ENCODE measurements at places on chromosomes 12 and 14. TPM values are rescaled to one million over a fixed set of nuclear protein-coding genes. Genes with fewer than 3 reads are reported as not detected.
A peak's percentile ranks its signal among the peaks of the same experiment; 100 is the strongest.

COX8C gene
- total RNA-seq: not detected

LRTM2 gene
- not detected for total RNA-seq

B4GALNT3 gene
- total RNA-seq: 1.4 TPM

VRTN gene
- not detected for total RNA-seq

AKAP5 gene
- 0.12 TPM for total RNA-seq

GPX2 gene
- total RNA-seq: not detected

UBE3B gene
- 33.4 TPM for total RNA-seq

GALNT16 gene
- total RNA-seq: 22.7 TPM

AHNAK2 gene
- total RNA-seq: 35.9 TPM

LMNTD1 gene
- 0.15 TPM for total RNA-seq

BHLHE41 gene
- total RNA-seq: 0.98 TPM

PFDN5 gene
- total RNA-seq: 346 TPM

PSMB5 gene
- total RNA-seq: 191 TPM

STYK1 gene
- total RNA-seq: 0.89 TPM

KIF21A gene
- 83.2 TPM for total RNA-seq

- DNase-seq: peak; percentile 18
These were observed 92.8 kb downstream of the SCN8A start for GRCh38 chr12:51683763-51684357.

DNA sequence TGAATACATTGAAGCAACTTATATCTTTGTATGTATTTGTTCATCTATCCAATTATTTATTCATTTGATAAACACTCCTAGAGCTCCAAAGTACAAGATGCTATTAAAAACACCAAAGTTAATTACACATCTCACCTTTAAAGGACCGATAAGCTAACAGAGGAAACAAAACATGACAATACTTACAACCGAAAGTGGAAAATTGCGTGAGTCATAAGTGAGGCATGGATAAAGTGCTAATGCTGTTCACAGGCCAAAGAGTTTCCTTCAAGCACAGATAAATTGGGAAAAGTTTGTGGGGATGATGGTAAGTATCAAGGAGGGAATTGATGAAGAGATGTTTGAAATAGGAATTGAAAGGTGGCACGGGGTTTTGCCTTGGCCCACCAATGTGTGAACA is 172.8 kb upstream of the KITLG start:
- no peak for DNase-seq

GRCh38 chr12:118119449-118119879 is 15.7 kb upstream of the VSIG10 start:
- no peak for DNase-seq

GRCh38 chr14:29858299-29858698 is 69.3 kb downstream of the PRKD1 start:
- DNase-seq: no peak

GRCh38 chr12:24562771-24563431 is 386.0 kb downstream of the BCAT1 start:
- DNase-seq: no peak

DNA sequence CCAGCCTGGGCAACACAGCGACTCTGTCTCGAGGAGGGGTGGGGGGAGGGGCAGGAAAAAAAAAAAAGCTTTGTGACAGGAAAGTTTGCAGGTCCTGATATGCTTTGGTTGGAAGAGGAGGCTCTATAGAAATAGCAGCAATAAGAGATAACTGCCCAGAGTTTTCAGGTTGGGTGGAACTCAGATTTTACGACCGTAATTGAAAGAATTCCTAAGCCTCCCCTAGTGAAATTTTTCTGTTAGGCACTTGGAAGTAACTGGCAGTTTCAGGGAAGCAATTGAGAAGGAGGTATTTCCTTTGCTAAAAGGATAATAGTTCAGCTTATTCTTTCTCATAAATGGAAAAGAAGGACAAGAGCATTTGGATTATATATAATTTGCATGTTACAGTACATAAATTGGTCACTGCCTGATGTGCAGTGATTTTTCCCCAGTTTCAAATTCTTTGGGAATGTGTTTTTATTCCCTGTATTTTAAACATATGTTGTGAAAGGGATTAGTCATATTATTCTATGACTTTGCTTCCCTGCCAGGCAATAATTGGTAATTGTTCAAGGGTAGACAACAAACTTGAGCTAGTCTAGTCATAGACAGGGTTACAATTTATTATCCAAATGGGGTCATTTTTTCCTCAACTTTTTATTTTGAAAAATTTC is 452.8 kb downstream of the AEBP2 start:
- no peak for DNase-seq

DNA sequence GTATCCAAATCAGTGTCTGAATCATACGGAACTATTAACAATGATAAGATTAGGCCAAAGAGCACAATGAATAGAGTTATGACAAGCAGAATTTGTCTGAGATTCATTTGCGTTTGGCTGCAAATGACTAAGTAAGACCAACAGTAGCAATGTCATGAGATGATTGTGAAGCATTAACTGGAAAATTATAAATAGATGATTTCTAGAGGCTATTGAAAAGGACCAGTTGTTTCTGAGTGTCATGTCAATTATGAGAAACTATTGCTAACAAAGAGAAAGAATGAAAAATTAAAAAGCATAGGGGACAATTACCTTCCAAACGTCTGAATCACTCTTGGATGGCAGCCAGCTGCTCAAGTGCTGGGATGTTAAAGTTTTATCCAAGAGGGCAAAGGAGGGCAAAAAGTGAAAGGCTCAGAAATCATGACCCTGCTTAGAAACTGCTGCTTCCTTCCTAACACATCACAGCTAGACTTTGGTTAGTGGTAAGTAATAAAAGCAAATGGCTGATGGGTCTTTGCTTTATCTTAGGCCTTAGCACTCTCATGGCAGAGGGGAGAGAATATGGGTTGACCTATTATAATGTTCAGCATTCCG is 89.0 kb downstream of the AKAP6 start:
- DNase-seq: peak; percentile 21

DNA sequence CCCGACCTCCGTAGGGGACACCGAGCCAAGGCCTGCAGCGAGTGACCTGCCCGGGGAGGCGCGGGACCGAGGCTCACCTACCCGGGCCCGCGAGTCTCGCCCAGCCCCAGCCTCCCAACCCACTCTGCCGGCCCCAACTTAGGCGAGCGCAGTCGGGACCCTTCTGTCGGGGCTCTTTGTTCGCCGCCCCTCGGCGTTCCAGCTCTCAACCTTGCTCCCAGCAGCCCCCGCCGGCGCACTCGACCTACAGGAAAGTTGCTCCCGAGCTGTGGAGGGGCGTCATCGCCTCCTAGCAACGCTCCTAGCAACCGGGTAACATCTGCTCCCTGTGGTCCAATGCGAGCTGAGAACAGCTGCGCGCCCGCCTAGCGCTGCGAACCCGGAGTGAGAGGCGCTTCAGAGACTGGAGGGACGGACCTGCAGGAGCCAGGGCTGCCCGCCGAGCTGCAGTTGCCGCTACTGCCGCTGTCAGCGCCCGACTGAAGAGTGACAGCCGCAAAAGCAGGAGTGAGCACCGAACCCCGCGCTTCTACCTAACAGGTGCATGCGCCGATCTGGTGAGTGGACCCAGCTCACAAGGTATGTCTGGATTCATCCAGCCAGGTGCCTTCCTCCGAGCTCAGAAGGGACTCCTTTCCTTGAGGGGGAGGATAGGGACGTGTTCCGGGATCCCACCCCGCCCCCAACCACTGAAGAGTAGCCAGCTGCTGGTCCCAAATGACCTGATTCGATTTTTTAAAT is 355.0 kb downstream of the SNAPC1 start:
- DNase-seq: no peak

GRCh38 chr12:51247523-51248206 is 9.0 kb downstream of the DAZAP2 start:
- DNase-seq: no peak

GRCh38 chr12:40829738-40830144 is 137.5 kb downstream of the CNTN1 start:
- peak; percentile 30 for DNase-seq

- DNase-seq: no peak
These were observed 75.2 kb upstream of the DNM1L start for GRCh38 chr12:32603858-32604257.

GRCh38 chr12:13268581-13268980 is 72.1 kb downstream of the EMP1 start:
- DNase-seq: no peak

DNA sequence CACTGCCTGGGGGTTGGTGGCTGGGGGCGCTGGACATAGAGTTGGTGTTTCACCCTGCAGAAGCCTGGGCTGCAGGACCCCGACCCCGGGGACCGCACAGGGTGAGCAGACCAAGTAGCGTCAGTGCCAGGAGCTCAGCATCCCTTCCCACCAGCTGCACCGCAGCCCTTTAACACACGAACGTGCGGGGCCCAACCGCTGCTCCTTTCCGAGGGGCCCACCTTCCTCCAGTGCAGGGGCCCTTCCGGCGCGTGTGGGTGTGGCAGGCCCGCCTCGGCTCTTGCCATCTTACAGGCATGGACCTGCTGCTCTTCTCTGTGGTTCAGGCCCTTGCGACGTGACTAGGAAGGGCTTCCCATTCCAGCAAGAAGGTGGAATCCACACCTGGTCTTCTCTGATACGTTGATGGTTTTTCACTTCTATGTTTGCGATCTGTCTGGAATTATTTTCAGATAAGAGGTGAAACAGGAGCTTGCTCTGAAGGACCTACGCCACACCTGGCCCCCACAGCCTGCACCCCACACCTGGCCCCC is 47.8 kb downstream of the LRCOL1 start:
- DNase-seq: no peak

GRCh38 chr12:1869145-1869544 is 48.8 kb downstream of the LRTM2 start:
- no peak for DNase-seq

DNA sequence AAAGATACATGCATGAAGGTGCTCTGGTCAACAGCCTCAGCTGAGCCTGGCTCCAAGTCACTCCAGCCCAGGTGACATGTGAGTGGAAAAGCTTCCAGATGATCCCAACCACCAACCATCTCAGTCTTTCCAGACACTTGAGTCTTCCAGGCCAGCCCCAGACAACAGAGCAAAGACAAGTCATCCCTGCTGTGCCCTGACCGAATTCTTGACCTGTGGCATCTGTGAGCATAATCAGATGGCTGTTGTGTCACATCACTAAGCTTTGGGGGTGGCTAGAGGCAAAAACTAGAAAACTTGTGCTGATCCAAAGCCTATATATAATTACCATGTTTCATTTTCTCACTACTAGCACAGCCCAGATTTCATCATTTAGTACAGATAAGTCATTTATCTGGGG is 50.8 kb upstream of the ISM2 start:
- no peak for DNase-seq

DNA sequence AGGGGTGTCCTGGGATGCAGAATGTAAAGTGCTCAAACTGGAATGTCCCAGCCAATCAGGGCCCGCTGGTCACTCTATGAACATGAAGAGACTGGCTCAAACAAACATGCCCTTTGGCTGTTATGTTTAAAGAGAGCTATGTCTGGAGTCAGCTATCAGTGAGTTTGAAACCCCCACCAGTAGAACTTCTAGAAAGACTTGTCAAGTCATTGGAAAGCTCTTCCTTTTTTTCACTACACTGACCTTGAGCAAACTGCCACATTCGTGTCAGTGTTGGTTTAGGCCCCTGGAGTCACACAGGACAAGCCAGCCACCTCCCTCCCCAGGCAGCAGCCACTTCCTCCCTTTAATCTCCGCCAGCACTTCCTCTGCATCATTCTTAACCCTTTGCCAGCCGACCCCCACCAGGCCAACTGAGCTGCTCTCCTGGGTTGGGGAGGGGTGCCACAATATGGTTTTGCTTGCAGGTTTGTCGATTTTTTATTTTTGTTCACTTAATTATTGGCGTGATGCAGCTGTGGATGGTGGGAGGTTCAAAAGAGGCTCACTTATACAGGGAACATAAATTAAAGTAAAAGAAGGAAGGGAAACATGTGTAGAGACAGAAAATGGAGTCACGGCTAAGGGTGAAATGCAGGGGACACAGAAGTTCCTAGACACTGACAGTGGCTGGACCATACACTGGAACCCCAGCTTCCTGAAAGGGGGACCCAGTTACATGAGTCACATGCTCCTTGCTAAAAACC is 25.3 kb downstream of the CMKLR1 start:
- DNase-seq: no peak

GRCh38 chr12:118446247-118446646 is 69.9 kb downstream of the SUDS3 start:
- DNase-seq: no peak

GRCh38 chr12:76627346-76628135 is 68.0 kb upstream of the OSBPL8 start:
- no peak for DNase-seq
